HAP-1 (cell line): ENCODE measurements at places on chromosomes 2 and 18.

DNA sequence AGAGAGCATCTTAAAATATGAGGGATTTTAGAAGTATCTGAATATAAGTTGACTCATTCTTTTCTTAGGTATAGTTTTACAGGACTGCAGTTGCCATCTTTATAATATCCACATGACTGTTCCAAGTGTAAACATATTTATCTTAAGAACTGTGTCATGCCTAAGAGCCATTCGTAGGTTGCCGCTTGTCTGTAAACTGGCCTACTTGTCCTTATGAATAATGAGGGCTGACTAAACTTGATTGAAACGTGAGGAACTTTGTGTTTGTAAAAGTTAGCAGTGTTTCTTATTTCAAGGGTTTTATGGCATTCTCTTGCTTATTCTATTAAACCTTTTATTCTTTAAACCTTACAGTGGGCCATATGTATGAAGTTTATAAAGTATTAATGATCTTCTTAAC, 99.6 kb downstream of the MAP3K20 start:
- no peak for DNase-seq

DNA sequence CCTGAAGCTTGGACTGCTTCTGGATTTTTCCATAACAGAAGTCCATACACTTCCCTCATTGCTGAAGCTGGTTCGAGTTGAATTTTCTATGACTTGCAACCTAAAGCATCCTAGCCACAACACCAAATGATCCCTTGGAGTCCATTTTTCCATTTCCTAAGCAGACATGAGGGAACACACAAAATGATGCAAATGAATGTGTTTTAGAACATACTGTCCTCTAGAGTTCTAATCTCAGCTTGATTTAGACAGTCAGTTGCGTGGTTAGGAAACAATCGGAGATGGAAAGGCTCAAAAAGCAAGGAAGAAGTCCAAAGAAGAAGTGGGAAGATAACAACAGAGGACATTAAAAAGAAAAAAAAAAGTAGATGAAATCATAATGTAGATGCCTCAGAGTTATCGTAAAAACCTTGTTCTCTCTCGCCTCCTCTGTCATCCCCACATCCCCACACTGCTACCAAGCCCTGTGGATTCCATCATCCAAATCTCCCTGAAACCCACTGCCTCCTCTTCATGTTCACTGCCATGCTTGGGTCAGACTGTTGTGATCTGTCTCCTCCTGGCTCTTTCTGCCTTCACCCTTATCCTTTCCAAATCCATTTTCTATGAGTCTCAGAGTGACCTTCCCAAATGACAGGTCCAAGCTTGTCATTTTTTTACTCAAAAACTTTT, 58.4 kb downstream of the TMEM247 start:
- no peak for DNase-seq

- DNase-seq, result no peak
Measured at GRCh38 chr2:63977904-63978303, 41.3 kb downstream of the VPS54 start.

- no peak for DNase-seq
Measured at GRCh38 chr2:217953011-217953481, 49.7 kb downstream of the TNS1 start.

- peak; percentile 61 for DNase-seq
Measured at GRCh38 chr2:227507963-227508362, 36.0 kb downstream of the AGFG1 start.

GRCh38 chr2:173248381-173248780, 106.3 kb upstream of the CDCA7 start:
- DNase-seq, result no peak

DNA sequence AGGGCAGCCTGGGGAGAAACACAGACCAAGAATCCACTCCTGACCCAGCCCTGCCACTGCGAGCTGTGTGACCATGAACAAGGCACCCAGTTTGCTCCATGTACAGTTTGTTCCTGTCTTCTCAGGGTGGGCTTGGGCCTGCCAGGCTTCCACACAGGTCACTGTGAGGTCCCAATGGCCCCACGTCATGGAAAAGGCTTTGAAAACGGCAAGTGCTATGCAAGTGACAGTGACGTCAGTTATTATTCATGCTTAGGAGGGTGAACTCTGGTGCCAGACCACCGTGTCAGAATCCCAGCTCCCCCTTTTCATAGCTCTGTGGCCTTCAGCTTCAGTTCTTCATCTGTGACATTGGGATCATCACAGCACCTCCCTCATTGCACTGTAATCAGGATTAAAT, 87.1 kb downstream of the TNS1 start:
- DNase-seq, result no peak

DNA sequence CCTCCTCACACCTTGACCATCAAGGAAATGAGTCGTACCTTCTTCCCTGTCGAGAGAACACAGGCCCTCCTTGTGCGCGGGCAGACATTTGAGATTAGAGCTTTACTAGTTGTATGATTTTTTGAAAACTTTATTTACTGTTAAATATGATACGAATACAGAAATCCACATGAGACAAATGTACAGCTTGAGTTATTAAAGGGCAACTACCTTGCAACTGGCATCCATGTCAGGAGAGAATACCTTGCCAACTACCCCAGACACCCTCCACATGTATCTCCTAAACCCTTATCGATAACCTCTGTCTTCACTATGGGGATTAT, 28.3 kb downstream of the KLHL23 start:
- DNase-seq, result no peak
